Caudate nucleus (tissue), 63 donors: ENCODE measurements at places on chromosomes 12 and 14.

DNA sequence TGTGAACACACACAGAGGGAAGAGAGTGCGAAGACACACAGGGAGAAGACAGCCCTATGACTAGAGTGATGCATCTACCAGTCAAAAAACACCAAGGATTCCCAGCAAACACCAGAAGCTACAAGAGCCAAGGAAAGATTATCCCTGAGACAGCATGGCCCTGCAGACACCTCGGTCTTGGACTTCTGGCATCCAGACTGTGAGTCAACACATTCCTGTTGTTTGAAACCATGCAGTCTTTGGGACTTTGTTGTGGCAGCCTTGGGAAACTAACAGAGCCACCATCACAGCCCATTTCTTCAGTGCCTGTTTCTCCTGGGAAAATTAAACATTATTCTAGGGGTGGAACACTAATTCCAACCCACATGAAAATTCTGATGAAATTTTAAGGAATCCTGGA, 220.6 kb downstream of the GXYLT1 start:
- DNase-seq, result no peak

GRCh38 chr12:51669996-51670395, 79.0 kb downstream of the SCN8A start:
- no peak for DNase-seq

DNA sequence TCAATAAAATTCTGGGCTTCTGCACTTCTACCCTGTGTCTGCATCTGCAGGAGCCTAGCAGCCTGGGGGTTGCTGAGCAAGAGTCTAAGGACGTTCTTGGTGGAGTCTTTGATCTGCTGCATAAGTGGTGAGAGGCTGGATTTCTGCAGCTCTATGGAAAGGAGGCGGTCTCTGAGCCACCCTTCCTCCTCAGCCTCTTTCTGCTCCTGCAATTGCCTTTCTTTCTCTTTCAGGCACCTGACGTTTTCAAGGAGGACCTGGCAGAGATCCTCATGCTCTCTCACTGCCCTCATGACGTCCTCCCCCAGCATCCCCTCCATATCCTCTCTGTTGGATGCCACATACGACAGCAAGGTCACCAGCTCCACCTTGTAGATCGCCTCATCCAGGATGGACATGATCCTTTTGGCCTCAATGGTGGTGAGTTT, 13.6 kb upstream of the TPCN1 start:
- DNase-seq, result no peak

DNA sequence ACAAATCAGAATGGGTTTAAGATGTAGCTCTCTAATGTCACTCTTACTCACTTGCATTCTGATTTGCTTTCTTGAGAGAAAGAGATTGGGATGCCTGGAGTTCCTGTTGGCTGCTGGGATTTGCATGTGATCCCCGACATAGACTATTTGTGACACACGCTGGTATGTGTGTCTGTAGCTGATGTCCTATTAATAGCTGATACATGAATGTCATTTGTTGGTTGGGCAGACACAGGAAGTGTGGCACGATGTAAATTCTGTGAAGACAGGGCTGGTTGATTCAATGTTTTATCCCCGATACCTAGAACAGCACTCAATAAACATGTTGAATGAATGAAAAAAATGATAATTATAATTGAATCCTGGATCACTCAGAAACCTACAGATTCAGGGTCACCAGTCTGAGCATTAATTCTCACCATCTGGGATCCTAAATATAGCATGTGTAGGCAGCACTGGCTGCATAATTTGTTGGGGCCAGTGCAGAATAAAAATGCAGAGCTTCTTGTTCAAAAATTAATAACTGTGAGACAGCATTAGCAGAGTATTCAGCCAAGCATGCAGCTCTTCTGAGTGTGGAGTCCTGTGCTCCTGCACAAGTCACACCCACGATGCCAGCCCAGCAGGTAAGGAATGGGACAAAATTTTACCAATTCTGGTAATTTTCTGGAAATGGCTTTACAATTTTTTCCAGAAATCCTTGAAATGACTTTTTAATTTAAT, 35.5 kb upstream of the SOCS2 start:
- no peak for DNase-seq

DNA sequence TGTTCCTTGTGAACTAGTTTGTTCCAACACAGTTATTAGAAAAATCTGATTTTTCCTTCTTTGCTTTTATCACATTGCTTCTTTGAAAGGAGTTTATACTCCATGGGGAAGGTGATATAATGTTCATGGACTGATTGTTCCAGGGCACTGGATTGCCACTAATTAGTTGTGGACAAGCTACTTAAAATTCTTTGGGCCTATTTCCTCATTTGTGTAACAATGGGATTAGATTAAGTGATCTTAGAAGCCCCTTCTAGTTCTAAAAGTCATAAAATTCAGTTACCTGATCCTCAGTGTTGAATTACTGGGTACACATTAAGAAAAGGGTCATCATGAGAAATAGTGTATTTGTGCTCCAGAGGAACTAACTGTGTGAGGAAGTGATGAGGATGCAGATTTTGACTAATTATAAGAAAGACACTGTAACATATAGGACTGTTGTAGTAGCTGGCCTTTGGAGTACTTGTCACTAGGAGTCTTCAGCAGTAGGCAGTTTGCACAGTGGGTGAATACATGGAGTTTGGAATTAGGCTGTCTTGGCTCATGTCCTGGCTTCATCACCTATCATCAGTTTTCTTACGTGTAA, 82.2 kb downstream of the MIA2 start:
- no peak for DNase-seq

DNA sequence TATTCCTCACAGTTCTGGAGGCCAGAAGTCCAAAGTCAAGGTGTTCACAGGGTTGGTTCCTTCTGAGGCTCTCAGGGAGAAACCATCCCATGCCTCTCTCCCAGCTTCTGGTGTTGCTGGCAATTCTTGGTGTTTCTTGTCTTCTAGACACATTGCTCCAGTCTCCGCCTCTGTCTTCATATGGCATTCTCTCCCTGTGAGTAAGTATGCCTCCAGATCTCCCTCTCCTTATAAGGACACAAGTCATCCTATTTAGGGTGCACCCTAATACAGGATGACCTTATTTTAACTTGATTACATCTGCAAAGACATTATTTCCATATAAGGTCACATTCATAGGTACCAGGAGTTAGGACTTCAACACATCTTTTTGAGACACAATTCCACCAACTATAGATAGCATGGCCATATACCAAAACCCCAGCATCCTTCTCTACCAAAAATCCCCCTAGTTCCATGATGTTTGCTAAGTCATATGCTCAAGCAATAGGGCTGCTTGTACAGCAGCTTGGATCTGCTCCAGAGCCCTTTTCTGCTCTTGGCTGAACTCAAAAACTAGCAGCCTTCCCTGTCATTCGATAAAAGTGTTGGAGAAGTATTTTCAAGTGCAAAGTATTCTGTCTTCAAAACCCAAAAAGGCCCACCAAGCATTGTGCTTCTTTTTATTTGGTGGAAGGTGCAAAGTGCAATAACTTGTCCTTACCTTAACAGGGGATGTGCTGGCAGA, 79.2 kb upstream of the CMKLR1 start:
- no peak for DNase-seq

DNA sequence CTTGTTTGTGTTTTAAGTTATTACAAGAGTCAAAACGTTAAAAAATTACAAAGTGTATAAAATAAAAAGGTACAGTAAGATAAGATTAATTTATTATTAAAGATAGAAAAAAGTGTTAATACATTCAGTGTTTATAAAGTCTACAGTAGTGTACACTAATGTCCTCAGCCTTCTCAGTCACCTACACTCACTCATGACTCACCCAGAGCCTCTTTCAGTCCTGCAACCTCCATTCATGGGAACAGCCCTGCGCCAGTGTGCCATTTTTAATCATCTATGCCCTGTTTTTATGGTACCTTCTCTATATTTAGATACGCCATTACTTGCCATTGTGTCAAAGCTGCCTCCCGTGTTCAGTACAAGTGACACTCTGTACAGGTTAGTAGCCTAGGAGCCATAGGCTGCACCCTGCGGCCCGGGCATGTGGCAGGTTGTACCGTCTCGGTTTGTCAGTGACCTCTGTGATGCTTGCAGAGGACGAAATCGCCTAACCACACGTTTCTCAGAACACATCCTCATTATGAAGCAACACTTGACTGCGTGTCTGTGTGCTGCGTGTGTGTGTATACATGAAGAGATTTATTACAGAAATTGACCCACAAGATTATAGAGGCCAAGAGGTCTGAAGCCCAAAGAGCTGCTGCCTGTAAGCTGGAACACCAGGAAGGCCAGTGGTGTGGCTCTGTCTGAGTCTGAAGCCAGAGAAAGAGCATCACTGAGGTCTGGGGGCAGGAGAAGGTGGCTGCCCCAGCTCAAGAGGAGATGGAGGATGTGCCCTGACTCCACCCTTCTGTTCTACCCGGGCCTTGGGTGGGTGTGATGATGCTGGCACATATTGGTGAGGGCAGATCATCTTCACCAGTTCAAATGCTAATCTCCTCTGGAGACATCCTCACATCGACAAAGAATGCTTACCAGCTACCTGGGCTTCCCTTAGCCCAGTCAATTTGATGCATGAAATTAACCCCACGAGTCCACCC, 116.6 kb upstream of the C14orf180 start:
- DNase-seq, result no peak

DNA sequence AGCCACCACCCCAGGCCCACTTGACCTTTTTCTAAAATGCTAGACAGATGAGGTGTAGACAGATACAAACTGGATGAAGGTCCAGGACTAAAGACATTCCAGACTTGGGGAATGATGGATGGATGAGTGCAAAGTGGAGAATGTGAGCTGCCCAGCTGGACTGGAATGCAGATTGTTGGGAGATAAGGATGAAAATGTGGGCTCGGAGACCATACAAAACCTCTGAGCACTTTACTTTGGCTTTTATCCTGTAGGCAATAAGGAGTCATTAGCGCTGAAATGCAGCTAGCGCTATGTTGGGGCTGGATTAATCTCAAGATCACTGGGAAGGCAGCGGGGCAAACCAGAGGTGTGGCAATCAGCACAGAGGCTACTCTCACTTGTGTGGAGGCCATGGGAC, 64.7 kb upstream of the GNPNAT1 start:
- no peak for DNase-seq

- DNase-seq, result no peak
These were observed 37.9 kb downstream of the WDR89 start for GRCh38 chr14:63603749-63604277.

DNA sequence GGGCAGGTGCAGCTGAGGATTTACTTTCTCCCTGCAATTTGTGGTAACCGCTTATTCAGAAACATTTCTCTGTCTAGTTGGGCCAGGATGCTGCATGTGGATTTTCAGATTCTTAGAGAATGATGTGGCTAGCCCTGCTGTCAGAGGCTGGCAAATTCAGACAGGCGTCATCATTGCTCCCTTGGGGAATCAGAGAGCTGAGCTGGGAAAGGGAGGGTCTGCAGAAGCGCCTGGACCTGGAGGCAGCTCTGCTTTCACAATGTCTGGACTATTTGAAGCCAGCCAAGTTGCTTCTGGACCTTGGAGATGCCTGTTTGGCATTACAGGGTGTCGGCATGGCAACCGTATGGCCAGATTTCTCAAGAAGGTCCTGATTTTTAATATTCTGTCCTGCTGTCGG, 3.4 kb downstream of the GALNT16 start:
- no peak for DNase-seq

DNA sequence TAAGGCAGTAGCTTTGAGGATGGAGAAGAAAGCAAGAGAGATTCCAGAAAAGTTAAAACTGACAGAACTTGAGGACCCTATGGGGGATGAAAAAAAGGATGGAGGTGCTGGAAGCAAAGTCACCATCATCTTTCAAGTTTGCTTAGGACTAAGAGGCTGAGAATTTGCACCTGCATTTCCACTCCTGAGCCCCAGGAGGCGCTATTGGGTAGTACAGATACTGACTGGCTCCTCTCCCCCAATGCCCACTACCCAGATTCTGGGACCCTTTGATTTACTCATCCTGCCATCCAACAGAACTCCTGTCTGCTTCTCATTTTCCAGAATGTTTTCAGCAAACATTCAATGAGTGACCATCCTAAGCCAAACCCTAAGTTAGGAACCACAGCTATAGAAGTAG, 34.0 kb upstream of the CMKLR1 start:
- DNase-seq, result no peak

GRCh38 chr12:94596596-94596995, 53.8 kb downstream of the TMCC3 start:
- no peak for DNase-seq

DNA sequence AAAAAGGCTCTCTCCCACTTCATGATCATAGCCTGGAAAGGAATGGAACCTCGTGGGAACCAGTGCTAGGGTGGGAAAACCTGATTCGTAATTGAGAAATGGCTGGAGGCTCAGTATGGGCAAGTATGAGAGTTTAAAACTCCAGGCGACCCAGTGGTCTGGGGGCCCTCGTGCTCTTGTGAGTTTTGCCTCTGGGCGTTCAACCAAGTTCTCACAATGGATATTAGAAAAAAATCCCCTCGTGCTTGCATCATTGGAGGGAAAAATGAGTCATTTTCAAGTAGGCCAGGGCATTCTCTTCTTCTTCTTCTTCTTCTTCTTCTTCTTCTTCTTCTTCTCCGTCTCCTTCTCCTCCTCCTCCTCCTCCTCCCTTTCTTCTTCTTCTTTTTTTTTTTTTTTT, 39.0 kb downstream of the GPR68 start:
- no peak for DNase-seq

- DNase-seq, result no peak
These were observed 786.9 kb downstream of the AACS start for GRCh38 chr12:125852116-125852515.

GRCh38 chr14:22671622-22672021, 27.5 kb upstream of the OR6J1 start:
- DNase-seq, result no peak

DNA sequence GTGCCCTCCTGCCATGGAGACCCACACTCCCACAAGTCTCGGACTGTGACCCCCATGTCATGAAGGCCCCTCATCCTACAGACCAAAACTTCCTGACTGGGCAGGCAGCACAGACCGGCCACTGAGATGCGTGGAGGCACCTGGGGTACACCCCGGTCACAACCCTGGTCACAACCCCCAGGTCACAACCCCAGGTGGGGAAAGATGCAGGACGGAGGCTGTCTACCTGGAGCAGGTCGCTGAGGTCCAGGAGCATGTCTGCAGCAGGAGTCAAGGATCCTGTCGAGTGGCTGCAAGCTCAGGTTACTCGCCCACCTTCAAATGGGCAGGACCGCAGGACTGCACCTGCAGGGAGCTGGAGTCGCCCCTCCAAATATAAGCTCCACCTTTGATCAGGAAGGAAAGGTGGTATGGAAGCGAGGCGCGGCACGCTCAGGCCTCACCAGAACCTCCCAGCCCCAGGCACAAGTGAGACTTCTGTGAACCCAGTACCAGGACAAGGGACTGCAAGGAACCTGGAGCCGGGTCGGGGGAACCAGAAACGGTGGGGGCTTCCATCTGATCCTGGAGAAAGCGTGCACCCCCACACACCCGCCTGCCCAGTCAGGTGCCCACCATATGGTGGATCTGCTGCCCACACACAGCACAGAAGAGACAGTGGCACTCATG, 8.1 kb downstream of the BTBD6 start:
- DNase-seq, result no peak

GRCh38 chr12:105462831-105463230, 132.3 kb downstream of the C12orf75 start:
- DNase-seq, result no peak

DNA sequence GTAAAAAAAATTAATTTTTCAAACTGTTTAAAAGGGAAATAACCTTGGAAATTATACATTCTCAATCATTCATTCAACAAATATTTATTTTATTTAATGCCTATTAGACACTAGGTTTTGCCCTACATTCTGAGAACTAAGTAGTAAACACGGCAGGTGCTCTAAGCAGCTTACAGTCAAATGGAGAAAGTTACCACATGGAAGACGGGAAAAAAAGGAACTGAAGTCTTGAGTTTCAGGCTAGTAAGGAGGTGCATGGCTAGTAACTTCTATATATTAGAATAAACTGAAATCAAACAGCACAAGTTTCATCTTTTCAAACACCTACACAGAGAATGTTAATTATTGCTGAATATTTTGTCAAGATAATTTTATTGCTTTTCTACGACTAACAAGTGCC, 52.9 kb downstream of the C12orf42 start:
- DNase-seq, result no peak
